ENCODE measurements at places on chromosomes 1 and 21.

DNA sequence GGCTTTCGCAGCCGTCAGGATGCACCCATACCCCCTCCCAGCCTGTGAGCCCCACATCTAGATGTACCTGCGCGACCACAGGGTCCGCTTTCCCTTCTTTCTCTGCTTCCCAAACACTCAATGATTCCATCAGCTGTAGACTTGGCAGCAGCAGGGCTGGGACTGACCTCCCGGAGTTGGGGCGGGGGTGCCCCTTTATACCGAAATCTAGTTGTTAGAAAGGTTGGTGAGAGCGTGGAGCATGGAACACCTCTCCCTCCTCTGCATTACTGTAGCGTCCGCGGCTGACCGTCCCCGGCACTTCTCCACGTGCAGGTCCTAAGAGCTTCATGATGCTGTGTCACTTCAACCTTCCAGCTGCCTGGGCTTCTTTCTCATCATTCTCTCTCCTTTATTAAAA, 21.1 kb upstream of the ACTRT2 start:
- no peak for DNase-seq

DNA sequence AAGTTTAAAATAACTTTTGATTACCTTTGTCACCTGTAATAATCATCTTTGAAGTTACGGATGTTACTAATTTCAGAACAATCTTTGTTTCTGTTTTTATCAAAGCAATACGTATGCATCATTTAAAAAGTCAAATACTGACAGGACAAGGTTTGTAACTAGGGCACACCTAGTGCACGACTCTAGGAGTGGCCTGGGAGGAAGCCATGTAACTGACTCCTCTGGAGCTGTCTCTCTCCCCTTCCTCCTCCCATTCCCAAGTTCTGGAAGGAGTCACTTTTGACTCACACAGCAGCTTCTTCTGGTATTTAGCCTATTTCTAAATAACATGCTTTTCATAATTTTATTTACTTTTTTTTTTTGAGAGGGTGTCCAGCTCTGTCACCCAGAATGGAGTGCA, 11.8 kb upstream of the RAP1GAP start:
- DNase-seq: no peak

- DNase-seq: no peak
These were observed 68.4 kb upstream of the ABCG1 start for GRCh38 chr21:42150474-42151085.

DNA sequence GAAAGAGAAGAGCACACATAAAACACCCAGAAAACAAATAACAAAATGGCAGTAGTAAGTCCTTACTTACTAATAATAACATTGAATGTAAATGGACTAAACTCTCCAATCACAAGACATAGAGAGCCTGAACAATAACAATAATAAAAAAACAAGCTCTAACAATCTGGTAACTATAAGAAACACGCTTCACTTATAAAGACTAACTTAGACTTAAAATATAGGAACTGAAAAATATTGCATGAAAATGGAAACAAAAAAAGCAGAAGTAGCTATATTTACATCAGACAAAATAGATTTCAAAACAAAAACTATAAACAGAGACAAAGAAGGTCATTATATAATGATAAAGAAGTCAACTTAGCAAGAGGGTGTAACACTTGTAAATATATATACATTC, 83.1 kb upstream of the LYPLAL1 start:
- no peak for DNase-seq

DNA sequence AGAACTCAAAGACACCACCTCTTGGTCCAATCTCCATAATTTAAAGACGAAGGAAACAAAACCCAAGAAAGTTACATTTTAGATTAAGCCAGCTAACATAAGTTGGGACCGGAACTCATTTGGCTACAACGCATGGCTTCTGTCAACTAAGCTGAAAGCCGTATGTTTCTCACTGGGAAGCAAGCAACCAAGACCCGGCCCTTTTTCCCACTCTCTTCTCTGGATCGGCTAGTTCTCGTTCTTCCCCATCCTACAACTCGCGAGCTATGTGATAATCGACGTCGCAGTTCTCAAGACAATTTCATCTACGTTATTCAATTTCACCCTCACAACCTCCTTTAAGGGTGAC, 601 bp downstream of the CCT8 start:
- DNase-seq: no peak

- no peak for DNase-seq
These were observed 5.3 kb downstream of the PLXNA2 start for GRCh38 chr1:208238710-208239472.
